Stimulated activated CD4-positive, alpha-beta T cell treated with anti-CD3 and anti-CD28 coated beads, Interleukin-1b, Interleukin-23, amount 100 ng/mL, for 48 hours (primary cell): ENCODE measurements at places on chromosomes 16 and 17.

GRCh38 chr16:10151718-10152117, 30.5 kb downstream of the GRIN2A start:
- DNase-seq, result no peak

- no peak for DNase-seq
Observed at GRCh38 chr17:27793168-27793905, 7.0 kb downstream of the NOS2 start.

- DNase-seq, result no peak
Observed at GRCh38 chr17:55068862-55069811, 100.6 kb downstream of the STXBP4 start.

DNA sequence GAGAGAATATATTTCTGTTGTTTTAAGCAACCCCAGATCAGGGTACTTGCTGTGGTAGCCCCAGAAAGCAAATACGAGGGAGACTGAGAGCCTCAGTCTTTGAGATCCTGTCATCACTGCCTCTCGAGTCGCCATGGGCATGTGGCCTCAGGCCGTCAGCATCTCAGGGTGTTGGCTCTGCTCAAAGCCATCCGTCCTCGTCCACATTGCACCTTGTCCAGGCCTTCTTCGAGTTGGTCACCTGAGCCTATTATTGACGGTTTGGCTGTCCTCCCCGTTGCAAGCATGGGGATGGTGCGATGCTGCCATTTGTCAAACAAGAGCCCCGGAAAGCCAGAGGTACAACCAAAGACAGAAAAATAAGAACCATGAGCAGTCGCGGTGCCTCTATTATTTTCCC, 136.9 kb downstream of the IRF8 start:
- DNase-seq, result no peak

DNA sequence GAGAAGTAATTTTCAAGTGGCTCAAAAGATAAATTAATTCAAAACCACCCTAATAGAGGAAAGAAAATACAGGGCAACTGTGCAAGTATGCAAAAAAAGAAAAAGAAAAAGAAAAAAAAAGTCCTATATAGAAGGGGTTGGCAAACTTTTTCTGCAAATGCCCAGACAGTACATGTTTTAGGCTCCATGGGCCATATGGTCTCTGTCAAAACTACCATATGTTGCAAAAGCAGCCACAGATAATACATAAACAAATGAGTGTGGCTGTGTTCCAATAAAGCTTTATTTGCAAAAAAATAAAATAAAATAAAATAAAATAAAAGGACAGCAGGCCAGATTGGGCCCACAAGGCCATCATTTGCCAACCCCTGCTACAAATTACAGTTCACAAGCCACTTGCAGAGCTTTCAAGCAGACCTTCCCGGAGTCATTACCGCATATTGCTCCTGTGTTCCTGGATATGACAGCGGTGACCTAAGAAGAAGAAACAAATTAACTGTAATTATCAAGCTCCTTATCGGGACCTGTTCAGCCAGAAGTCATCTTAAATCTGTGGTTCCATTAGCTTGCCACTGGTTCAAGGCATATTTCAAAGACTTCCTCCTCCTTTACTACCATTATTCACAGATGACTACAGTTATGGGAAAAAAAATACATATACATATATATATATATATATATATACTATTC, 15.9 kb downstream of the ZC3H7A start:
- DNase-seq, result no peak
